RKO (cell line): ENCODE measurements at places on chromosomes 2 and 18.
A peak's percentile ranks its signal among the peaks of the same experiment; 100 is the strongest.

- no peak for DNase-seq
Measured at GRCh38 chr2:177287814-177288213, 23.3 kb upstream of the NFE2L2 start.

- DNase-seq: no peak
Measured at GRCh38 chr2:152415796-152416195, 80.8 kb downstream of the FMNL2 start.

DNA sequence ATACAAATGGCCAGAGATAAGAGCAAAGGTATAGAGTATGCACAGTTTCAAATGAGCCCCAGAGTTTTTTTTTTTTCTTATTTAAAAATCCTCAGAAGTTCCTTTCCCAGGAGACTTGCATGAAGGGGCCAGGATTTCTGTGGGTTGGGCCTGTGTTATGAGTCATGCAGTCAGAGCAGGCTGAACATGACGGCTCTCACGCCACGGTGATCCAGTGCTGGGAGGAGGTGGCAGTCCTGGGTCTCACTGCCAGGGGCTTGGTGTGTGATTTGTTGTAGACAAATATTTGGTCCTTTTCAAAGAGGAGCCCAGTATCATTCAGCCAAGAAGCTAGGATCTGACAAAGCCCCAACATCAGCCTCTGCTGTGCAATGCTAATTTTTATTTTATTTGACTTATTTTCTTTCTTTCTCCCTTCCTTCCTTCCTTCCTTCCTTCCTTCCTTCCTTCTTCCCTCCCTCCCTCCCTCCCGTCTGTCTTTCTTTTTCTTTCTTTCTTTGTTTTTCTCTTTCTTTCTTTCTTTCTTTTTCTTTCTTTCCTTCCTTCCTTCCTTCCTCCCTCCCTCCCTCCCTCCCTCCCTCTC lies 10.4 kb upstream of the KCNE4 start:
- peak; percentile 72 for DNase-seq

DNA sequence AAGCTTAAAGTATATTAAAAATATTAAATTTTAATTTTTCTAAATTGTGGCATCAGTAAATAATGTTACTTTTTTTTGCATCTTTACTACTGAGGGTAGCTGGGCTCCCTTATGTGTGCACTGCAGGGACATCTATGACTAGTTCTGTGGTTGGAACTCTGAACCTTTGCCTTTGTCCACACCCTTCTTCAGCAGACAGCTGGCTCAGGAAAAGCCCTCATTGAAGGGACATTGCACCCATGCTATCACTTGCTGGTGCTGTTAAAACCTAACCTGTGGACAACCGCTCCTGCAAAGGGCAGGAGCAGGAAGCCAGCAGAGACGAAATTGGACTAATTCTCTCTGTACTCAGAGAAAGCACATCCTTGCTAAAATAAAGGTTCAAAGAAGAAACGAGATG lies 30.1 kb downstream of the MOCOS start:
- DNase-seq: no peak

DNA sequence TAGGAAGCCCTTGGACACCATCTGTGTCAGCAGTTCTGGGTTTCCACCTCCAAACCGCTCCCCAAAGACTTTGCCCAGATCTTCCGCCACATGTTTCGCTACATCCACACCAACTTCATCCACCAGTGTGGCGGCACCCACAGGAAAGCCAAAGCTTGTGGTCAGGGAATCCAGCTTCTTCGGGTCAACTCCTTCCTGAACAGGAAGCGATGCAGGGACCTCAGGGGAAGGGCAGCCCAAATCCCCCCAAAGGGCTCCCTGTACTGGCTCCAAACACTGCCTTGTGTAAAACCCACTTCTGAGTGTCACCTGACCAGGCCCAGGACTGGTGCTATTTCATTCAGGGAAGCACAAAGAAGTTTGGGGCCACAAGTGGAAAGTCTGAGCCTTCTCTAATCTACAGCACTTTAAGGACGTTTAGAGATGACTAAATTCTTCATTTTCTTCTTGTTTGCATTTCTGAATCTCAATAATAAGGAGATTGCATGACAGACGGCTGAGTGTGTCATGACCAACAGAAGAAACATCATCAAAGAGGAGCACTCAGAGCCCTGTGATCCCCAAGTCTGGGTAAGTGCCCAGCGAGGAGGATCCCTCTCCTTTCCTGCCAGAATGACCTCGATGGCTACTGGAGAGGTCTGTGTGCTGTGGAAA lies 20.8 kb downstream of the GAREM2 start:
- DNase-seq: peak; percentile 20

GRCh38 chr18:22368021-22368420 lies 49.7 kb downstream of the CTAGE1 start:
- DNase-seq: no peak

- no peak for DNase-seq
Measured at GRCh38 chr2:216574046-216574445, 59.2 kb upstream of the IGFBP2 start.

GRCh38 chr2:223062396-223062795 lies 10.4 kb downstream of the KCNE4 start:
- no peak for DNase-seq

GRCh38 chr2:204046145-204046544 lies 109.6 kb downstream of the ICOS start:
- no peak for DNase-seq

GRCh38 chr2:50345701-50346591 lies 686.0 kb downstream of the NRXN1 start:
- no peak for DNase-seq

DNA sequence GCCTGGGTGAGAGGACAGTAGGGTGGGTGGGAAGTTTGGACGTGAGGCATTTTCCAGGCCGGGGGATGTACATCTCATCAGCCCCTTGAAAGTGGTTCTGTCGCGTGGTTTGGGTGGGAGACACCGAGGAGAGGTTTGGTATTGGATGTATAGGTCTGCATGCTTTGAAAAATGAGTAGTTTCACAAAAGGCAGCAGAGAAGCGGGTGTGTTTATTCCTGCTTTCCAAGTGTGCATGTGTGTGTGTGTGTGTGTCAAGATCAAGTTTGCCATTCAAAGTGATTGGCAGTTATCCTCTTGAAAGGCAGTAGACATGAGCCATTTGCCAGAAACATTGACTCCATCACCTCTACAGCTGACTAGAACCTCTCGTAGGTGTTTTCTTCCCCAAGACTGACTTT lies 423.1 kb upstream of the POU3F3 start:
- no peak for DNase-seq

DNA sequence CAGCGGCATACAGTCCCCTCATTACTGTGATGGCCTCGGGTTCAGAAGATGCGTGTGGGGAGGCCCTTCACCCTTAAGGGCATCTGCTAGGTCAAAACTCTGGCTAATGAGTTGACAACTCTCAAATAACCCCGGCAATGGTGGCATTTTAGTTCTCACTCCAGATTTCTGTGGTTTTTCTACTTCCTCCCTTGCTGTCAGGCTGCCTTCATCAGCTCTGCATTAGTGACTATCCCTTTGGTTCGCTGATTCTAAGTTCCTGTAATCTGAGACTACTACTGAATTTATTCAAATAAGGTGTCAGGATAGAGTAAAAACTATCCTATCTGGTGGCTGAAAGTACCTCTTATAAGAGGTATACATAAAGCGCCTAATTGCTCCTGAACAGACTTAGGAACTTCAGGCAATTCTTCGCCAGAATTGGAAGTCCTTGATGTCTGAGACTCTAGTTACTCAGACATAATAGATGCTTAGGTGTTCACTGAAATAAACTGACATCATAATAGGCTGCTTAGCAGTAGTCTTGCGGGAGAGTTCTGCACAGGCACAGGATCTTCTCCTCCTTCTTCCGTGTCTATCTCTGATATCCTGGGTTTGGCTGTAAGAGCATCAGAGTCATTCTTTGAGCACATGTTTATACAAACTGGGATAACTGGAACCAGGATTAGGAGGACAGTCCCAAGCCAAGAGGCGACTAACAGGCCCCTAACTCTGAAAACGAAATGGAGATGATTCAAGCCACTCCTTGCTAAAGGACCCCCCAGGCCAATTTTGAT lies 194.5 kb downstream of the DNER start:
- no peak for DNase-seq

- DNase-seq: no peak
Measured at GRCh38 chr18:67243799-67244587, 272.5 kb downstream of the DSEL start.

- no peak for DNase-seq
Measured at GRCh38 chr2:220117025-220117424, 489.6 kb downstream of the SLC4A3 start.

DNA sequence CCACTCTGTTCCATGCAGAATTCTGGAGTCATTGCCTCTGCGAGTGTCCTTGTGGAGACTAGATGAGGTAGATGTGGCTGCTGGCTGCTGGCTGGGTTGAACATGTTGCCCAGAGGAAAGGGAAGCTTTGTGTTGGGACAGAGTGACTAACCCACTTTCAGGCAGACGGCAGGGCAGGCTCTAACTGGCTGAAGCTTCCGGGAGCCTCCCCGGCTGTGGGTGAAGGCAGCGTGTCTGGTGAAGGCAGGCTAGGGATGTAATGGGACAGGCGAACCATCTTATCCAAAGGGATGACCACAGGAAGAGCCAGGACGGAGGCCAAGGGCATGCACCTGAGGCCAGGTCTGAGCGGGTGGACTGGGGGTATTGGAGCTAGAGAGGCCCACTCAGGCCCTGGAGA lies 16.0 kb downstream of the ASPRV1 start:
- no peak for DNase-seq
